Activated B cell treated with CpG ODN at 0.5 μM for 24 hours (primary cell): ENCODE measurements at places on chromosomes 11 and 22.

DNA sequence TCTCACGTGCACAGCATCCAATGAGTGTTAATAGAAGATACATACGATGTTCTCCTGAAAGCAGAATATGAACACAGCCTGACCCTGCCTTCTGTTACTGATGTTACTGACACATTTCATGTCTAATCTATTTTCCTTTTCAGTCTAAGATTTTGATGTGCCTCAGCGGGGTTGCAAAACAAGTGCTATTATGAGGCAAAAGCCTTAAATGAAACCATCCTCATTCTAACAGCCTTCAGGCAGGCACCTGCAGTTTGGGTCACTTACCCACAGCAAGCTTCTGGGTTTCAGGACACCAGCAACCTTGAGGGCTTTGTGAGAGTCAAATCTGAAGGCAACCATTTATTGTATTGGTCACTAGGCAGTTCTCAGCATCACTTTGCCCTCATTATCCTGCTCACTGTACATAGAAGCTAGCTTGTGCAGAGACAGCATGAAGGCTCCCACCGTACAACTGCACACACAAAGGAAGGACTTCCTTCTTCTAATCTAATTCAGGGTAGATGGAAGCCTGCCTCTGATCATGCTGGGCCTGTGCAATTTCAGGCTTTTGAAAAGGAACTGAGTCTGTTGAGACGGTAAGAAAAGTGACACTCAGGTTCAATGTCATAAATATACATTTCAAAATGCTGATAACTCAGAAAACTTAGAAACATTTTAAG lies 183.2 kb upstream of the PITPNB start:
- H3K36me3 ChIP-seq = peaks cover 2% of the 10 kb centered on the region
- no peaks in the 10 kb centered on the region for H3K4me1 ChIP-seq
- no peak overlapping the region for H3K4me3 ChIP-seq
- no peak overlapping the region for H3K27ac ChIP-seq
- DNase-seq = no peak

- H3K36me3 ChIP-seq = no peaks in the 10 kb centered on the region
- H3K27me3 ChIP-seq = no peaks in the 10 kb centered on the region
- H3K27ac ChIP-seq = no peak overlapping the region
- no peak for DNase-seq
- H3K4me1 ChIP-seq = no peaks in the 10 kb centered on the region
Measured at GRCh38 chr11:36431429-36432092, 78.5 kb downstream of the TRAF6 start.

DNA sequence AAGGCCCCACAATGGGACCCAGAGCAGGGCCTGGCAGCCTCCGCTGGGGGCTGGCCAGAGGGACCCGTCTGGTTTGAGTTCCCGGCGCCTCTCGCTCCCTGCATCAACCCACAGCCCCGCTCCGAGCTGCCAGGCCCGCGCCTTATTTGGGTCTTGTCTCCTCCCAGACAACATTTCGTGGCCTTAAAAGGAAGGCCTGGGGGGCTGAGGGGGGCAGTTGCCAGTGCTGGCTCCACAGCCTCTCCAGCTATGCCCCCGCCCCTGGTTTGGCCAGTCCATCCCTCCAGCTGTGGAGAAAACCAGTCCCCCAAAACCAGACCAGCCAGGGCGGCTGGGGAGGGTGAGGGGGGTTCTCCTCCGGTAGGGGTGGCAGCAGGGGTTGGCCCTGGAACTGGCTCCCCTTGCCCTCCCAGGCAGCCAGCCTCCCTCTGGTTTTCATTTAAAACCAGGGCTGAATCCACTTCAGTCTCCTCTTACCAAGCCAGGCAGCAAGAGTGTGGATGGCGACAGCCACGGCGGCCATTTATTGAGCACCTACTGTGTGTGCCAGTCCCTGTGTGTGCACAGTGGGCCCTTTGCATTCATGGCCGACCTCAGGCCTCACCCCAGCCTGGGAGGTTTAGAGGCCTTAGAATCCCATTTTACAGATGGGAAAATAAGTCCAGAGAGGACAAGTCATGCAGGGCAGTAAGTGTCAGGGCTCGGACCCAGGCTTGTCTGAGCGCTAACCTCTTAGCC lies 18.6 kb downstream of the EMID1 start:
- DNase-seq = no peak
- no peak overlapping the region for H3K4me3 ChIP-seq
- H3K36me3 ChIP-seq = no peaks in the 10 kb centered on the region

GRCh38 chr22:31277741-31278140 lies 14.5 kb downstream of the PIK3IP1 start:
- no peaks in the 10 kb centered on the region for H3K4me1 ChIP-seq
- no peak overlapping the region for H3K27ac ChIP-seq
- no peak overlapping the region for H3K4me3 ChIP-seq
- DNase-seq = no peak

- no peak overlapping the region for H3K27ac ChIP-seq
- no peak for DNase-seq
- H3K36me3 ChIP-seq = no peaks in the 10 kb centered on the region
- peaks cover 10% of the 10 kb centered on the region for H3K27me3 ChIP-seq
- H3K4me3 ChIP-seq = no peak overlapping the region
Measured at GRCh38 chr22:39733191-39733590, 160.4 kb downstream of the ENTHD1 start.
